Suppressor macrophage treated with lipopolysaccharide for 4 hours (primary cell): ENCODE measurements at places on chromosomes 16 and 17.

GRCh38 chr16:3119701-3120408 lies 7.5 kb downstream of the ZNF205 start:
- no peak for DNase-seq

DNA sequence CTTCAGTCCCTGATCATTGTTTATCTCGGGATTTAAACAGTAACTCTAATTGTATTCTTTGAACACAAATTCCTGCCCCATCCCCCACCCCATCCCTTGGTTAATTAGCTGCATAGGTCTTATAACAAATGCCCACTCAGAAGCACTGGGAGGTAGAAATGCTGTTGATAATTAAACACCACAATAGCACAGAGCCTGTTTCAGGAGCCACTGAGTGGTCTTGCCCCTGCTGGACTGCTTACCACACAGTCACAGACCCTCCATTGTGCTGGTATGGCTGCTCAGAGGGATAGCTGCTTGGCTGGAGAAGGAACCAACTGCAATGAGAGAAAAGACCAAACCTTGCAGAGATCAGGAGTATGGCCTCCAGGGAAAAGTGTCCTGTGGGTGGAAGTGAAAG lies 214.1 kb downstream of the ANKFN1 start:
- DNase-seq, result no peak

- DNase-seq, result no peak
These were observed 14.2 kb downstream of the B4GALNT2 start for GRCh38 chr17:49146620-49147306.

- peak; percentile 39 for DNase-seq
These were observed 29.8 kb downstream of the LAT start for GRCh38 chr16:29014561-29015069.

DNA sequence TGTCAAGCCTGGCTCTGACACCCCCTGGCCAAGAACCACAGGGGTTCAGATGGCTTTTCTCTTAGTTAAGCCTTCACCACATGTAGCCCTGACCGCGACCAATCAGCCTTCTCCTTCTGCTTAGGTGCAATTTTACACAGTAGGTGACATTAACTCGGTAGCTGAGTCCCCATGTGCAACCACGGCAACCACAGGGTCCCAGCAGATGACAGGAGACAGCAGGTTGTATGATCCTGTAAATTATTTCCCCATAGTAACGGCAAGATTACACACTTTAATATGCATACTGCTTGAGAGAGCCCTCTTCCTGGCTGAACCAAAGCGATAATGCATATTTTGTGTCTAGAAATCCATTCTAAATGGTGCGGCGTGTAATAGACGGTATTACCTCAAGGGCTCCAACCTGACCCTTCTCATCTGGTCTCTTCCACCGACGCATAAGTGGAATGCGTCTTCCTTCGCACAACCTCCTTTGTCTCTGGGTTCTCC lies 458.7 kb upstream of the ZFHX3 start:
- no peak for DNase-seq

DNA sequence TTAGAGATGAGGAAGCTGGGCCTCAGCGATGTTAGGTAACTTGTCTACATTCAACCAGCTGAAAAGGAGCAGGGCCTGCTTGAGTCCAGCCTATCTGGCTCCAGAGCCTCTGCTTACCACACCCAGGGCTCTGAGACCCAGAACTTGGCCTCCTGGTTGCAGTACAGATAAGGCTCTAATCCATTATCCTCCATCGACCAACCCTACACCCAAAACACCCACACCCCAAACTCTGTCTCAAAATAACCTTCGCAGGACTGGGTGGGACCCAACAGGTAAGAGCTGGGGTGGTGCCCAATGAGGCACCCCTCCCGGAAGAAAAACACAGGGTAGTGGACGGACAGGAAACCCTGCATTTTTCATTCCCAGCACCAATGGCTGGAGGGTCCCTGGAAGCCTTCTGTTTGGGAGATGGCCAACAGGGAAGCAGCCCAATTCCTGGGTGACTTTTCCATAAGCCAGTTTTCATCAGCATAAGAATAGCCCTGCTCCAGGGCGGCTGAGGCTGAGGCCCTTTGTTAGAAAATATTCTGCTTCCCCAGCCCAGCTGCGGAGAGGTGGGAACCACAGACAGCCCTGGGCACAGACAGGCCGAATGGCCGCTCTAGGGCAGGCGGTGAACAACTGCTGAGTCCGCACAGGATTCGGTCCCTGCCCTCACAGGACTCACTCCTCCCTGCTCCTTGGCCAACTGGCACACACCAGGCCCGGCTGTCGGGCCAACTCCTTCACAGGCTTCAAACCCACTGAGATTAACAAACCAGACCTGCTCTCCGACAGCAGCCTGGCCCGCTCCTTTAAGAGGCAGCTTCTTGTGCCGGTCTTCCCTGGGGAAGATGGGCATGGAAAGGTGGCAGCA lies 9.8 kb downstream of the SMIM5 start:
- DNase-seq, result no peak

DNA sequence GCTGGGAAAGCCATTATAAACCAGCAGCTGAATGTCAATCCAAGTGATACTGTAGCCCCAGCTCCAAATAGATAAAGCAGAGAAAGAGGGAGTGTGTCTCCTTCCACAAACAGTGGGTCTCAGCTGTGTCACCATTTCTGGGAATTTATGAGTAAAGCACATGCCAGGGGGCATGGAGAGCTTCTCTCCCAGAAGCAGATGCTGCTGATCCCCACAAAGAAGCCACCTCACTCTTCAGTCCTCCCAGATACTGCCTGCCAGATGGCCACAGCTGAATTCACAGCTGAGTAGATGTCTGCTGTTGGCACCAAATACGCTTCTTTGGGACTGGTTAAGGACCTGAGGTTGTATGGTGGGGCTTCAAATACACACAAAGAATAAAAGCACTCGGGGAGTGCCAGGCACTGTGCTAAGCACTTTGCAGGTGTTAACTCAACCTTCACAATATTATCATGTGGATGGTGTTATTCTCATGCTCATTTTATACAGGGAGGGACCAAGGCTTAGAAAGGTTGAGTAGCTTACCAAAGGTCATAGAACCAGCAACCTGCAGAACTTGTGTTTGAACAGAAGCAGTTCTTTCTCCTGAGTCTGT lies 298.3 kb downstream of the CDH11 start:
- DNase-seq, result no peak

DNA sequence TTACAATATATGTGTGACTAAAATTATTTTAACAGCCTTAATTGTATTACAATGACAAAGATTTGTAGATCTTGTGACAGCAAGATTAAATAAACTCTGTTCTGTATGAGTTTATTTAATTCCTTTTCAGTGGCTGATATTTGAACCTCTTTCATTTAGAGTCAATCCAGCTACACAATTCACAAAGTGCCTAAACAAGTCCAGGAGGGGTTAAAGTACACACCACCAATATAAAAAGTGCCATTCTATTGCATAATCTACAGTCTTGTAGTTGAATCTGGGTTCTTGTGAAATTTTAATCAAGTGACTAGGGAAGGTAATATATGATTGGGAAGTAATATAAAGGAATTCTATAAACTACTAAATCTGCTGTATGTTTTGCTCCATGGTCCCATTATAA lies 3.9 kb upstream of the NFAT5 start:
- DNase-seq, result no peak

- DNase-seq, result no peak
These were observed 205.6 kb downstream of the FOXL1 start for GRCh38 chr16:86783636-86784626.

DNA sequence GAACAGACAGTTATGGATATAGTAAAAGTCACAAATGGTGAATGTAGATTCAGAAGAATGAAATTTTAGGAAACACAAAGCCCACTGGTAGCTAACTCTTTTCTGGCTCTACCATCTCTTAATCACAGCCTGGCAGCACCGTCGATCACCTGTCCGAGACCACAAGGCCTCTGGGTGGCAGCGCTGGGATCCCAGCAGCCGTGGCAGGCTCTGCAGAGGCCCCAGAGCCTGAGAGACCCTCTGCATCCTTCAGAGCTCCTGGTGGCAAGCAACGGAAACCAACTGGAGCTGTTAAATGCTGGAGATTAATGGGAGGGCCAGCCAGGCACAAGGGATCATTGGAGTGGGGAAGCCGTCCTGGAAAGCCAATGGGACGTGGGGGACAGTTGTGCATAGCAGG lies 26.3 kb downstream of the LAT start:
- no peak for DNase-seq

- DNase-seq, result no peak
These were observed 2.8 kb downstream of the KRTAP4-9 start for GRCh38 chr17:41107941-41108450.

DNA sequence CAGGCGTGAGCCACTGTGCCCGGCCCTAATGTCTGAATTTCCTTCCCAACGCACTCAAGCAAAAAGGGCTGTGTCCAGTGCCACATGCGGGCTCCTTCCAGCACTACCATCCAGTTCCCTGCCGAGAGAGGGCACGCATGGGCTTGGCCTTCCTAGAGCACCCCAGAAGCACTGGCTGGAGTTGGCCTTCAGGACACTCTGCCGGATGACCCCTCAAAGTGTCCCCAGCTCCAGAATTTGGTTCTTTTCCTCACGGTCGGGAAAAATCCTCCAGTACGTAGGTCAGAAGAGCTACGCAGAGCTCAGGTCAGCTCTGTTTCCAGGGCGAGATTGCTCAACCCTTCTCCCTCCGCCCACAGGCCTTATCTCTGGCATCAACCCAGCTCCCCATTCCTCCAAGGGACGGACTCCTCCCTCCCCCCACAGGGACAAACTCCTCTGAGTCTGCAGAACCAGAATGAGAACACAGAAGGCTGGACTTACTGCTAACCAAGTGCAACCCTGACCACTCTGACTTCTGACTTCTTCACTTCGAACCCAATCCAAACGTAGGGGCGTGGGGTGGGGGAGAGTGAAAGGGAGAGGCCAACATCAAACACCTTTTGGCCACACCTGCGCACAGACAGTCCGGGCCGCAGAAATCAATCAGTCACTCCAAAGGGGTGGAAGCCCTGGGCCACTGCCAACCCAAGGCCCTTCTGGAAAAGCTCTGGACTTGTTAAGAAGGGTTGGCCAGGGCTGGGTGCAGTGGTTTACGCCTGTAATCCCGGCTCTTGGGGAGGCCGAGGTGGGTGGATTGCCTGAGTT lies 3.6 kb downstream of the CDC42EP4 start:
- peak; percentile 51 for DNase-seq
